ENCODE measurements at places on chromosomes 7 and 10.

DNA sequence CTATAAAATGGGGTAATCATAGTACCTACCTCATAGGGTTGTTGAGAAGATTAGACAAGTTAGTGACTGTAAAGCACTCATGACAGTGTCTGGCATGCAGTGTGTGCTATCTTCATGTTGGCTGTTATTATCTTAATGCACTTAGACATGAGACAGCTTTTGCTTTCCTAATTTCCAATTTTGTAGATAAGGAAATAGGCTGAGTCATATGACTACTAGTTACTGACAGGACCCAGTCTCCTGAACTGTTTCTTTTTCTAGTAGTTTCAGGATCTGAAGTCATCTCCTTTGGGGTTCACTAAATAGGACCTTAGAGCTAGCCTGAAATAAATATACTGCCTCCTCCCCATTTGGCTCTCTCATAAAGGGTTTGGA lies 74.2 kb downstream of the SNX10 start:
- DNase-seq = no peak

DNA sequence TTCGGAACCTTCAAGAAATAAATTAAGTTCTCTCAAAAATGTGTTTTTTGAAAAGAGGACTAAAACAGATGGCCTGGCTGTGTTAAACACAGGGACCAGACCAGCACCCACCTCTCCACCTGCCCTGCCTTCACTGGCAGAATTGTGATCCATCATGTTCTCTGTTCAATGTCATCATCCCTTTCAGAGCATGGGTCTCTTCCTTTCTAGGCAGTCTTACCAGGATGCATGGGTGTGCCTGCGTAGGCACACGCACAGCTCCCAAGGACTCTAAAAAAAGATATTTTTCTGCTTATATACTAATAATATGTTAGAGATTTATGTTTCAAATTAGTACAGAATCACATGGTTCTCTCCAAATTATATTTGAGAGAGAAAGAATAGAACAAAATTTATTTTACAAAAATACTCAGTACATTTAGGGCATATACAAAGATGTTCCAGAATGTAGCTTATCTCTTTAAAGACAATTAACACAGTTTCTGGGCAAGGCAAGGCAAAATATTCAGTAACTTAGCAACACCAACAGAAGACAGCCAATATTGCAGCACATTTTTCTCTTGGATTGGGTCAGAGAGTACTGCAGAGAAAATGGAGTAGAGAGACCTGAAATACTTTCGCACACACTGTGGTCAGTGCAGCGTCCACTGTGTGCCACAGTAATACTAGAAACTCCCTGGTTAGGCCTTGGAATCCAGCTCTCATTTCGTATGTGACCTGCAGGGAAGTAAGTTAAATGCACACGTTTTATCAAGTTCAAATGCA lies 52.8 kb downstream of the EGFR start:
- DNase-seq = peak; percentile 77

DNA sequence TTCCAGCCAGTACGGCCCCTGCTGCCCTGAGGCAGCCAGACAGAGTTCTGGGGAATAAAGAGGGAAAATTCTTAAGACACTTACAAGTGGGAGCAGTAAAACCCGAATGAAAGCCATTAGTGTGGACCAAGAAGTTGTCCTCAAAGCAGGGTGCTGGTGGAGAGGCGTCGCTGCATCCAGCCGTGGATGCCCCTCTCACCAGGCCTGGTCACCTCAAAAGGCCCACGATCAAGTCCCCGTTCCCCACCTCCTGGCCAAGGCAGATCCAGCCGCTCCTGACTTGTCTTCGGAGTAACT lies 656 bp downstream of the VSTM4 start:
- peak; percentile 20 for DNase-seq

DNA sequence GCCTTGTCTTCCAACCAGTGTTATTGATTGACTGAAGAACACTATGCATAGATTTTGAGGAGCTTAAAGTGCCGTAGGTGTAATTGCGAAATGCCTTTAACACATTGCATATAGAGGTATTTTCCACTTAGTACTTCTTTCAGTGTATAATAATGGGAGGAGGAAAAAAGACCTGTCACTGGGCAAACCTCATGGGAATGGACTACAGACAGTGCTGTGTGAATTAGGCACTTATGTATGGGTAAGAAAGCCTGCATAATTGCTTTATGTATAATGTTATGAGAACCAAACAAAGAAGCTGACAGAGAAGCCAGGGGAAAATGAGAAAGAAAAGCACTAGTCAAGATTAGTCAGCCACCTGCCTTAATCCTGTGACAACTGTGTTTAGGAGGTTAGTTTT lies 12.4 kb upstream of the SCRN1 start:
- DNase-seq = no peak

DNA sequence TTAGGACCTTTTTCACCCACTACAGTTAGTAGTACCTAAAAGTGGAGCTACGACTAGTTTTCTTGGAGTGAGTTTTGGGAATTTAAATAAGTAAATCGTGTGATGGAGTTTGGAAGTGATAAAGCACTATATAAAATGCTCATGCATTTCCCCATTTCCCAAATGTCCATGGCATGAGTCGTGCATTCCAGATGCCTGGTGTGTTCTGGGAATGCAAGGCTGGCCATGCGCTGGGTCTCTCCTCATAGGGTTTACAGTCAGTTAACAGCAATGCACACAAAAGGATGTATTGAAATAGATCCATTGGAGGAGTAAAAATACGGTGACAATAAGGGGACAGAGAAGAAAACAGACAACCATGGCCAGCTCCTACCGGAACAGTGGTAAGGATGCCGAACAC lies 149.8 kb downstream of the DPP6 start:
- no peak for DNase-seq

DNA sequence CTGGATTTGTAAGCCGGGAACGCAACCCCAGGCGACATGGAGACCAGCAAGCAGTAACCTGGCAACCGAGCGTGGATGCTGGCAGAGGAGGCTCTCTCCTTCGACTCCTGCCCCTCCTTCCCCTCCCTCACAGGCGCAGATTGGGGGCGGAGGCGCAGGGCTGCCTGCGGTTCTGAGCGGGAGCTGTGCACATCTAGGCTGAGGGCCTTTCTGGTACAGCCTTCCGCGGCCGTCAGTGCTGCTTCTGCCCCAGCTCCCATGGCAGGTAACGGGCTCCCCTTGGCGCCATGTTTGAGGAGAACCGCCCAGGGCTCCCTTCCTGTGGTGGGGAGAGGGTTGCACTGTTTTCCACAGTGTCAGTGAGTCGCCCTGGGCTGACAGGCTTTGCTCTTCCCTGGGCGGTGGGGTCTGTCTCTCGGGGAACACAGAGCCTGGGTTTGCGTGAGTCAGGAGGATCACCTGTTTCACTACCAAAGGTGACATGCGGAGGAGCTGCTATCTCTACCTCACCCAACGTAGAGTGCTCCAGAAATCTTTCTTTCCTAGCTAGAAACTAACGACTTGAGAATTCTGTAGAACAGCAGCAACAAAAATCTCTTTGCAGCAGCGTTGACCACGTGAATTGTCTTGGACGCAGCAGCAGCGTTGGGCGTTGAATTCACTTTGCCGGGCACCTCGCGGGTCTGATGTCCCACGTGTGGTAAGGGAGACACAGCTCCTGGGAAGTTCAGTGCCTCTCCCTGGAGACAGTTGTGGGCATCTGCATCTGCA lies 154.8 kb upstream of the COBL start:
- DNase-seq = no peak

GRCh38 chr7:99000904-99001465 lies 122.7 kb downstream of the TRRAP start:
- peak; percentile 13 for DNase-seq

GRCh38 chr7:114588506-114588905 lies 173.9 kb downstream of the FOXP2 start:
- no peak for DNase-seq
